Activated naive CD8-positive, alpha-beta T cell treated with anti-CD3 and anti-CD28 coated beads for 36 hours (primary cell): ENCODE measurements at places on chromosomes 7 and 10.

- DNase-seq = no peak
These were observed 75.7 kb upstream of the NANOS1 start for GRCh38 chr10:118953598-118954393.

DNA sequence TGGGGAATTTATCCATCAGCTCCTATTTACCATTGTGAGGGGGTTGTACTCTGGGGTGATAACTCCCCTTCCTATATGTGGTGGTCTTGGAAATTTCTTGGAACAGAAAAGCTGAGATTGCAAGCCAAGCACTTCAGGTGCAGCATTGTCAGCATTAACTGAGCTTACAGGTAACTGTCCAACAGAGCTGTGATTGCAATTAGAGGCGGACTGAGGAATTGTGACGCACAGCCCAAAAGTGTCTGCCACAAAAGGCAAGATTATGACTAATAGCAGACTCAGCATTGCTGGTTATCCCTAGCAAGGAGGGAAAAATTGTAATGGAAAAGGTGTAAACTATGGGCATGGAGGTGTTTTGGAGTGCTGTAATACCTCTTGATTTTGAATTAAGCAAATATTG is 126.1 kb upstream of the AGR3 start:
- DNase-seq = no peak

DNA sequence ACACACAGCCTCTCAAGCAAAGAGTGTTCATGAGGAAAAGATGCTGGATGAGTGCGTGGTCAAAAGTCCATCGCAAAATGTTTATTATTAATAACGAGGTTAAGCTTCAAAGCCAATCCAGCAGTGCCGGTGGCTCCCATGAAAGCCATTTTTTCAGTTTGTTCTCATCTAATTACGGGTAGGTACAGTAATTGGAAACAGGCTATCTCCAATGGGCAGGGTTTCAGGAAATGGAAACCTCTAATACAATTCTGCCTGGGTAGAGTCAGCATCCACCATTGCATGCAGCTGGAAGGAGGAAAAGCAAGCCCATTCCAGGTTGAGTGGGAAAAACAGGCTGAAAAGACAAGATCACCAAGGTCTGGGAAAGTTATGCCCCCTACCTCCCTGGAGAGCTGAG is 57.4 kb downstream of the GPAM start:
- no peak for DNase-seq

GRCh38 chr10:8055420-8056349 is 1.2 kb downstream of the GATA3 start:
- peak; percentile 53 for DNase-seq

DNA sequence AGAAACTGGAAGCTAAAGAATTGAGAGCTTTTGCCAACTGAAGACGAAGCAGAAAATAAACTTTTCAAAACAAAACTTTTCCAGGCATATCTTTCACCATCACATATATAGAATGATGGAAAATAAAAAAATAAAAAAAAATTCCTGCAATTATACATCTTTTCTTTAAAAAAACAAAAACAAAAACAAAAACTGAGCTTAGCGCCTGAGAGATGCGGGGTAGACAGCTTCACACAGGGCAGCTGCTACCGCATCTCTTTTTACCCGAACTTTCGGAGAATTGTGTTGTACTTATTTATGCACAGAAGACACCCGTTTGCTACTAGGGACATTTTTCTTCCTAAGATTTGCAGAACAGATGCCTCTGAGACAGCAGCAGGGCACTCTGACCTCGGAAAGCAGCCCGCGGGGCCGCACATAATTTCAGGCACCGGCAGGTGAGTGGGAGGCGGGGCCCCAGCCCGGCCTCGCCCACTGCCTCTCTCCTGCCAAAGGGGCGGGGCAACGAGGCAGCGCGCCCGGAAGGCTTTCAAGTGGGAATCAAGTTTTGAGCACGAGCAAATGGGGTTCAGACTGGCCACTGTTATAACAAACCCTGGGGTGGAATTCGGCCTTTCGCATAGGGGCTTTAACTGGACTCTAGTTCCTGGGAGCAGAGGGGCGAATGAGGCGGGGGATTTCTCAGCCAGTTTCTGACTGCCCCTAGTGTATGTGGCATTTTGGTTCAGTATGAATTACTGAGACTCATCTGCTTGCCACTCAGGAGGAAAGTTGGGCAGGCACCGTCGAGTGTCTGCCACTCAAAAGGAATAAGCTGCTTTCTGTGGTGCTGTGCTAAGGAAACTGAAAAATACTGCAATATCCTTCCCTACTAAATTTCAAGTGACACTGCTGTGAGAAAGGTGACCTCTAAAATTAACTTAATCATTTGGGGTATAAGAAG is 18.5 kb upstream of the FAM133B start:
- no peak for DNase-seq

DNA sequence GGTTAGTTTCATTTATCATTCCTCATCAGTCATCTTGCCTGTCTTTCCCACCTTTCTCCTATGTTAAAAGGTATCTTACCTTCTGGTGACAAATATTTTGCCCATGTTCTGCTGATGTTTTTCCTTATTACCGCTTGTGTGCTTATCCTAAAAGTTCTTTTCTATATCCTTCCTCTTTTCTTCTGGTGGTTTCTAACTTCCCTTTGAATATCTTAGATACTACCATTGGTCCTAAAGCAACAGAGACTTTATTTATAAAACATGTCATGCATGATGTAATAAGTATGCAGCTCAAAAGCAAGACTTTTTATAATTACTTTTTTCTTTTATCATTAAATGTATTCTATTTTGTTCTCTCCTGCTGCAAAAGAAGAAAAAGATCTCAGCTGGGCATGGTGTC is 24.8 kb downstream of the TBC1D12 start:
- no peak for DNase-seq

DNA sequence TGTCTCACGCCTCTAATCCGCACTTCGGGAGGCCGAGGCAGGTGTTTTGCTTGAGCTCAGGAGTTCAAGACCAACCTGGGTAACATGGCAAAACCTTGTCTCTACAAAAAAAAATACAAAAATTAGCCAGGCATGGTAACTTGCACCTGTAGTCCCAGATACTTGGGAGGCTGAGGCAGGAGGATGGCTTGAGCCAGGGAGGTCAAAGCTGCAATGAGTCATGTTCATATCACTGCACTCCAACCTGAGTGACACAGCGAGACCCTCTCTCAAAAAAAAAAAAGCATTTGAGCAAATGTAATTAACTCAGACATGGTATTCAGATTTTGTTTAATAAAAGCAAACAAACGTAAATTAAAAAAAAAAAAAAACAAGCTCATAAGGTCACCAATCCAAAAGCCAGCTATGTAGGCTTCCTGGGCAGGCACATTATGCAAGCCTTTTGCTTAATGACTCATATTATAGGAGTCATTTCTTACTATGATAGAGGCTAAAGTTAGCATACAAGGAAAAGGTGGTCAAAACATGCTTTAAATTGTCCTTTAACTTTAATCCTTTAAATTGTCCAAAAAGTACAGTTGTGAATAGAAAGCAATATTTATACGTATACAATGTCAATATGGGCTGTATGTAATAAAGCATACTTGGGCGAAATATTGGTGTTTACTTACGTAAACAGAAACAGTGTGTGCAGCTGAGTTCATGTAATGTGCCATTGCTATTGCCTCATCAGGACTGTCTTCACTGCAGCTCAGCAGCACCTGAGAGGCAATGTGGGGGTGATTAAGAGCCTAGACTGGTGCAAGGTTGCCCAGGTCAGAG is 13.0 kb downstream of the AKR1D1 start:
- no peak for DNase-seq

DNA sequence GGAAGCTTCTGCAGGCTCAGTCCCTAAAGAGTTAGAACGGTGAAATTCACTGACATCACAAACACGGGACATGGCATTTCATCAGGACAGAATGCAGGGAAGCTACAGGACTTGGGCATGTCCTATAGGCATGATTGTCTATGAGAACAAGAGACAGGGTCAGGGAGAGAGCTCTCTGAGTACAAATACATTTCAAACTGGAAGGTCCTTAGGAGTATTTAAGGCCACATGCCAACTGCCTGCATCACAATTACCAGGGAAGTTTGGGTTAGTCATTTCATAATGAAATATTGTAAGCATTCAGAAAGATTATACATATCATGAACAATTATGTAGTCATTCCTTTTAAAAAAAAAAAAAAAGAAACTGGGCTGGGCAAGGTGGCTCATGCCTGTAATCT is 71.3 kb downstream of the CREB3L2 start:
- DNase-seq = no peak

DNA sequence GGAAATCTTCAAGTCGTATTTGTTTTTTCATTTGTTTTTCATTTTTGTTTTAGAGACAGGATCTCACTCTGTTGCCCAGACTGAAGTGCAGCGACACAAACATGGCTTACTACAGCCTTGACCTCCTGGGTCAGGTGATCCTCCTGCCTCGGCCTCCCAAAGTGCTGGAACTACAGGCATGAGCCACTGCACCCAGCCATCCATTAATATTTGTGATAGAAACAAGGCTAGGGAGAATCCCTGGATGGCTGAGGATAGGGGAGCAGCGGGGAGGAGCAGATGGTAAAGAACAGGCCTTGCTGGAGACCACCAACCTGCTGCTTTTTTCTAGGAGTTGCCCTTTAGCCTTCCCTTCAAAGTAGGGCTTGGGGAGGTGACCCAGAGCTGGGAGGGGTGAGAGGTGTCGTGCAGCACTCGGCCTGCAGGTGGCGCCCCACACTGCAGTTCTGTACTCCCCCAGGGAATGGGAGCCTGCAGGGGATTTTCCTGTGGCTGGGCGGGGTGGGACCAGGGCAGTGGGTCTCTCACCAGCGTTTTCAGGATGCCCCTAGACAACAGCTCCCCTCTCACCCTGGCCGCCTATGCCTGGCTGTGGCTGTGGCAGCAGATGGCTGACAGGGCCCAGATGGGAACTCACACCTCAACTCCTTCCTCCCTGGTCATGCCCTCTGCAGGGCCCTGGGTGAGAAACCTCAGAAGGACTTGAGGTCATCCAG is 12.6 kb upstream of the CDH23 start:
- peak; percentile 66 for DNase-seq

GRCh38 chr7:77430927-77431326 is 14.8 kb upstream of the GSAP start:
- DNase-seq = no peak

GRCh38 chr7:137462847-137463246 is 119.3 kb upstream of the PTN start:
- no peak for DNase-seq

GRCh38 chr10:44908066-44908749 is 2.9 kb upstream of the TMEM72 start:
- DNase-seq = no peak

- DNase-seq = no peak
These were observed 297.7 kb upstream of the LRGUK start for GRCh38 chr7:133829336-133829897.

DNA sequence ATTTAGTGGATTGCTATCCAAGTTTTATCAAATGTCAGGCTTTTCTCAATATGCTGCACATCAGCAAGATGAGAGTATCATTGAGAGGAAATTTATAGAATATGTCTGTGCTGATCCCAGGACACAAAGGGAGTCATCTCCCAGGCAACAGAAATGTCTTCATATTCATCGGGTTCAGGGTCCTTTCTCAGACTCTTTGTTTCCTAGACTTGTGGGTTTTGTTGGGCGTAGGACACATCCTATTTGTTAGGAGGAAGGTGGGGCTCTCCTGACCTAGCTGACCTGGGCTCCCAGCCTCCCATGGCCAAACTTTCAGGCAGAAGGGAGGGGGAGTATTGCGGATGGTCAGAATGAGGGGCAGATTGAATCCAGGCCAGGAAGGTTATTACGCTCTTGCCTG is 22.9 kb upstream of the NPS start:
- no peak for DNase-seq

GRCh38 chr10:117653170-117653515 is 110.6 kb downstream of the EMX2 start:
- DNase-seq = peak; percentile 52

DNA sequence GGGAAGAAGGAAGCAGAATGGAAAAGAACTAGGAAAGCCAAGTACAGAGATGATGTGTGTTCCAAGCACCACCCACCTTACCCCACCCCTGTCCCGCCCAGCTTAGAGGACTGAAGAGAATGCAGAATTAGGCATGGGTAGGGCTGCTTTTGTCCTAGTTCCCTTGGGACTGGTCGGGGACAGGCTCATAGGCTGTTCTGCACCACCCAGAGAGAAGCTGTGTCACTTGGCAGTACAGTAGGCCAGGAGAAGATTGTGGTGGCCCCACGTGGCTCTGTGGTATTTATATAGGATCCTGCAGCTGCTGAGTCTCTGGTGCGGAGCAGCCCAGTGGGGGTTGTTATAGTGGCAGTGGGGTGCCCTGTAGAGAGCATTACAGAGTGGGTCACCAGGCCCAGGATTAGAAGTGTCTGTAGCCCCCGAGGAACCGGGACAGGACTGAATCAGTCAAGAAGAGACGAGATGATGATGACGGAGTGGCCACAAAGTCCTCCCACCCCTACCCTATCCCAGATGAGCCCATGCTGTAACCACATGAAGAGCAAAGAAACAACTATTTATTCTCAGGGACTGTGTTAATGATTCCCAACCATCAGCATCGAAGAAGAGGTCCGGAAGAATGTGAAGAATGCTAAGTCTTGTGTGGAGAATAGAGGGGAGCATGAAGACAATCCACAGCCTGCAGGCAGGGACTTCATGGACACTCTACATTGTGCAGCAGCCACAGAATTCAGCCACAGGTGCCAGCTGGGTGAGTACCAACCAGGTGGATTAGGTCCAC is 88.9 kb downstream of the C1GALT1 start:
- DNase-seq = no peak

DNA sequence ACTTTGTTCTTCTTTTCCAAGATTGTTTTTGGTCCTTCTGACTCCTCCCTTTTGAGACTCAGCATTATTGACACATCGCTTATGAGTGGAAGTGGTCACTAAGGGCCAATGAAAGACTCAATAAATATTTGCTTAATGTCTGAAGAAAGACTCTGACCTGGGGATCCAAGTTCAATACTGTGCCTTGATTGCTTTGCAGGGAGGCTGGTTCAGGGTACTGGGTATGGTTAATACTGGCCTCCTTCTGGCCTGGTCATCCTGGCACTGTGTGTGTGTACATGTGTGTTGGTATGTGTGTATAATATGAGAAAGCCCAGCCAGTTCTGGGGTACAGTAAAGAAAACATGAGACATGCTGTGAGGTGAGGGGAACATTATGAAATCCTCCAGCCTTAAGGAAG is 7.6 kb upstream of the PDZD8 start:
- no peak for DNase-seq

- DNase-seq = no peak
These were observed 18.1 kb upstream of the CAMK2G start for GRCh38 chr10:73892310-73893030.

DNA sequence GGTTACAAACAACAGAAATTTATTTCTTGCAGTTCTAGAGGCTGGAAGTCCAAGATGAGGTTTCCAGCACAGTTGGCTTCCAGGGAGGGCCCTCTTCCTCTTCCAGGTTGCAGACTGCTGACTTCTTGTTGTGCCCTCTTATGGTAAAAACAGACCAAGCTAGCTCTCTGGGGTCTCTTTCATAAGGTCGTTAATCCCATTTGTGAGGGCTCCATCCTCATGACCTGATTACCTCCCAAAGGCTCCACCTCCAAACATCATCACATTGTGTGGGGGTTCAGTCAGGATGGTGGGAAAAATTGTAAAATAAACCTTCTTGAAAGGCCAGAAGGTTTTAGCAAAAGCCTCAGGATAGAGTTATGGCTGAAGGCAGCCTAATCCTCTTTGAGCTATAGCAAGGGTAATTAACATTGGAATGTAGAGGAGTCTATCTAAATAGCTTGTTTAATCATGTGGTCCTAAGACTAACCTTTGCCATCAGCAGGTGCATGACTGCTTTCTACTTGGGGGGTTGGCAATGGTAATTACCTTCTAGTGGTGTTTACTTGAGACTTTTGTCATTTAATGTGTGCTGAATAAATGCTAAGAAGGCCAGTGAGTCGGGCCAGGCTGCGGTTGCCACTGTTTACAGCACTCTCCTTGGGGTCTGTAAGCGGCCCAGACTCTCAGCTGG is 80.8 kb downstream of the PPP1R17 start:
- DNase-seq = no peak

GRCh38 chr7:25665374-25665773 is 437.1 kb upstream of the NPVF start:
- no peak for DNase-seq
